Pancreas (tissue), 10 donors: ENCODE measurements at places on chromosomes 1 and 21. TPM values are rescaled to one million over a fixed set of nuclear protein-coding genes. Genes with fewer than 3 reads are reported as not detected.

ADCY10 gene
- total RNA-seq = 0.16 TPM

PLPPR4 gene
- total RNA-seq = 0.32 TPM

ZFP69 gene
- 1.2 TPM for total RNA-seq

SLC44A5 gene
- 3.4 TPM for total RNA-seq

RGS13 gene
- 0.23 TPM for total RNA-seq

FCRLA gene
- 0.38 TPM for total RNA-seq

ODR4 gene
- 18.0 TPM for total RNA-seq

KRTAP12-2 gene
- total RNA-seq = not detected

ATAD3B gene
- total RNA-seq = 4.4 TPM

ZNF281 gene
- 6.4 TPM for total RNA-seq

- DNase-seq = no peak
These were observed 517.6 kb upstream of the ADGRL4 start for GRCh38 chr1:79524126-79524525.

- peak; percentile 78 for DNase-seq
These were observed 32.9 kb downstream of the DUSP10 start for GRCh38 chr1:221708987-221709386.

GRCh38 chr1:203028067-203028783 lies 1.9 kb downstream of the PPFIA4 start:
- no peak for DNase-seq

DNA sequence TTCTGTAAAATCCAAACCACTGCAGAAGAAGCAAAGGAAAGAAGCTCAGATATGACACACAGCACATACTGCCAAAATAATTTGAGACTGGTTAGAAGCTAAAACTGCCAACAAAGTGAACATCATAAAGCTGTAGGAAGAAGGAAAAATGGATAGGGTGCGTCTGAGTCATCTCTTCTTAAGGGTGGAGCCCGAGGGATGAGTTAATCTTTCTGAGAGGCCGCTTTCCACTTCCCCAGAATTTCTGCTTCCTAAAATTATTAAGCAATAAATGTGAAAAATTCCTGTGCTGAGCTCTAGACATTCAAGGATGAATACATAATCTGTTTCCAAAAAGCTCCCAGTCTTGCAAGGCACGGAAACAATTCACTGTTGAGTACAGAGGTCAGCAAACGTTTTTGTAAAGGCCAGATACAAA lies 20.1 kb downstream of the PPT1 start:
- DNase-seq = no peak

- no peak for DNase-seq
These were observed 63.5 kb upstream of the OLIG2 start for GRCh38 chr21:32962268-32962667.

DNA sequence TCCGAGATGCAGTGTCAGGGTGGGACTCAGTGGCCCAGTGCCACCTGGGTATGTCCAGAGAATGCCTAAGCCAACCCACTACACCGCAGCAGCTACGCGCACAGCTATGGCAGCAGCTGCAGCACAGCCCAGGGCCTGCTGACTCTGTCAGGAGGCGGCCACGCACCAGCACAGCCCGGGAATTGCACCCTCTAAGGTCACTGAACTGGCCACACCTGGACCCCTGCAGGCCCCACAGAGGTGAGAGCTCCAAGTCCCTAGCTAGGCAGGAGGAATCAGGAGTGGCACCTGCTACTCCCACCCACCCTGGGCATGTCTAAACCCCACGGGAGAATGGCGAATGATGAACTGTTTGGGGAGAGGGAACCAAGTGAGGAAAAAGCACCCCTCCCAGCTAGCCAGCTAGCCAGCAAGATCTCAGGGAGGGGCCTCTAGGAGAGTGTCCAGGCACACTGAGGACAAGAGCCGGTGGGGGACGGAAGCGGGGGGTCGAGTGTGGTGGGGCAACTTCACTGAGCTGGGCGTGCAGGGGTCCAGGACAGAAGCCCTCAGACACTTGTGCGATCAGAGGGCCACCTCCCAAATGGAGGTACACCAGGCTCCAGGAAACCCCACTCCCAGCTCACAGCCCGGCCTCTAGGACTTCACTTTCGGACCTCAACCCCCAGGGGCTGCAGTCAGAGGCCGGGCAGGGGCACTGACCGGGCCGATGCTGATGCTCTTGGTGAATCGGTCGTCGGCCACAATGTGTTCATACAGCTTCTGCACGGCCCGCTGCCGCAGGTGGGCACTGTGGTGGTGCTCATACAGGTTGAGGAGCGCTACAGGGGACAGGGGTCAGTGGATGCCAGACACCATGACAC lies 13.9 kb downstream of the LSS start:
- no peak for DNase-seq

- DNase-seq = no peak
These were observed 397.0 kb upstream of the ADAMTS5 start for GRCh38 chr21:27363719-27364477.

- DNase-seq = peak; percentile 49
These were observed 838 bp downstream of the TTC34 start for GRCh38 chr1:2800664-2801045.

GRCh38 chr1:2294033-2294724 lies 66.1 kb downstream of the SKI start:
- DNase-seq = no peak

DNA sequence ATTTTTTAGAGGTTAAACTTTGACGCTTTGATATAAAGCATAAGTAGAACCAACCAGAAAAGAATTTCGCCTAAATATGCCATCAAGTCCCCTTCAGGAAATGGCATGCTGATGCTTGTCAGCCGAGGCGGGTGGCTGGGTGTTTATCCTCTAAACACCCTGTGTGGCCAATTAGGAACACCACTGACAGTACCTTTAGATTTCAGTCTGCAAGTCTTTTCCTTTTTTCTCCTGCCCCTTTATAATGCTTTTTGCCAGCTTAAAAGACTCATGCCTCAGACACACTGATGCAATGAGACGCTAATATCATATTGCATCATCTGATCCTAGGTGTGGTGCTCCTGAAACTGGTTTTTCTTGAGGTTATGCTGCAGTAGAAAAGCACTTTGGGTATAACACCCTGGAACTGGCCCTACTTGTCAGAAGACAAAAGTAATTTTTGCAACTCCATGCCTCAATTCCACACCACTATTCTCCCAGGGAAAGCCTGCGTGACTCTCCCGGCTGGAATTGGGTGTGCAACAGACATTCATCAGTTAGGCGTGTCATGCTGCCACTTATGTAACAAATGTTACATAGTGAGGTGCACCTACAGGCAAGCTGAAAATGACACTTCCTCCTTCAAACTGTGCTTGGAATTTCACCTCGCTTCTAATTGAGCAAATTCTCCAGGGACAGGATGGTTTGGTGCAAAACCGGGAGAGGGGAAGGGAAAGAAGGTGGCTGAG lies 2.0 kb upstream of the RCC2 start:
- no peak for DNase-seq

DNA sequence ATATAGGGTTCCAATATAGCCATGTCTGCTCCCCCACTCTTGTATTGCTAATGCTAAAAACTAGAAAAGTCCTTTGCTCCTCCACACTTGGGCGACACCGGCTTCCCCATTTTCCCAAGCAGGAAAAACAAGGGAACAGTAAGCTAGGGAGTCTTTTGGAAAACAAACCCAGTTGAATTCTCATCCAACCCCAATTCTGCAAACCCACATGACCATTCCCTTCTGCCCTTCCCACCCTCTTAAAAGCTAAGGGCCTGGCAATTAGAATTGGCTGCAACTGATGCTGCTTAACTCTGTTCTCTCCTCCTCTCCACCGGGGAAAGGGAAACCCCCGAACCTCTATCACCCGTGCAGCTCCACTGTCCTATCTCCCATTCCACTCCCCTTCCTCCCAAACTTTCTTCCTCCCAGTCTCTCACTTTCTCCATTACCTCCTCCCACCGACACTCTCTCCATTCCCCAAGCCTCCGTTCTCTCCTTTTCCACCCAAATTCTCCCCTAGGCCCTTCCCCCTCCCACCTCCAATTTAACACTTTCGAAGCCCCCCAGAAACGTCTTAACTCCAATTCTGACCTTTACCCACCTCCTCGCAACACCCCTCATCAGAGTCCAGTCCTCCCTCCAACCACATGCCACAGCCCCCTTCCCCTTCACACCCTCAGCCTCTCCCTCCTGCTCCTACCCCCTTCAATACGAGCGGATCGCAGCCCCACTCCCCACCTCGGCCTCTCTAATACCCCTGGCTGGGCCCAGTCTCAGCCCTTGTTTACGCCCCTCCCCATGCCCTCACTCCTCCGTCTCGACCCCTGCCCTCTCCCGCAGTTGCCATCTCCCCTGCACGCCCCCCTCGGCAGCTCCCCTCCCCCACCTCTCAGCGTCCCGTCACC lies 701 bp downstream of the DEDD start:
- no peak for DNase-seq

GRCh38 chr1:209876078-209876800 lies 48.5 kb downstream of the UTP25 start:
- DNase-seq = no peak

GRCh38 chr1:3051270-3052268 lies 17.4 kb upstream of the PRDM16 start:
- DNase-seq = peak; percentile 5

DNA sequence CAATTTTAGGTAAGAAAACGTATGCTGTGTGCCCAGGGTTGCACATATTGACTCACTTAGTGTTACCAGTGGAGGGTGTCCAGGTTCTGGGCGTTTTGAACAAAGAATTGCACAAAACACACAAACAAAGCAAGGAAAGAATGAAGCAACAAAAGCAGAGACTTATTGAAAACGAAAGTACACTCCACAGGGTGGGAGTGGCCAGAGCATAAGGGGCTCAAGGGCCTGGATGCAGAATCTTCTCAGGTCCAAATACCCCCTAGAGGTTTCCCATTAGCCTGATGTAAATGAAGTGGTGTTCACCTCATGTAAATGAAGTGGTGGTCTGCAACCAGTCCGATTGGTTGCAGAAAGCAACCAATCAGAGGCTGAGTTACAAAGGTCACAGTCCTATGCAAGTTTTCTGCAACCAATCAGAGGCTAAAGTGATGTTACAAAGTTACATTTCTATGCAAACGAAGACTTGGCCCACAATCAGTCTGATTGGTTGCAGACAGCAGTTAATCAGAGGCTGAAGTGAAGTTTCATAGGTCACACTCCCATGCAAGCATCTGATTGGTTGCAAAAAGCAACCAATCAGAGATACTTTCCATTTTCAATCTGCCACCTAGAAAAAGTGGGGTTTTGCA lies 228.3 kb downstream of the ST6GALNAC3 start:
- DNase-seq = no peak

- DNase-seq = no peak
These were observed 215.1 kb downstream of the ST6GALNAC3 start for GRCh38 chr1:76289692-76290091.

- no peak for DNase-seq
These were observed 7.5 kb downstream of the CTPS1 start for GRCh38 chr1:40986956-40987355.

GRCh38 chr1:41322835-41323234 lies 38.4 kb upstream of the FOXO6 start:
- DNase-seq = no peak

GRCh38 chr1:51576923-51577322 lies 40.0 kb upstream of the OSBPL9 start:
- DNase-seq = no peak

GRCh38 chr1:36093226-36093625 lies 4.5 kb downstream of the ADPRS start:
- DNase-seq = no peak

- no peak for DNase-seq
These were observed 512 bp downstream of the FBLIM1 start for GRCh38 chr1:15758953-15759661.

DNA sequence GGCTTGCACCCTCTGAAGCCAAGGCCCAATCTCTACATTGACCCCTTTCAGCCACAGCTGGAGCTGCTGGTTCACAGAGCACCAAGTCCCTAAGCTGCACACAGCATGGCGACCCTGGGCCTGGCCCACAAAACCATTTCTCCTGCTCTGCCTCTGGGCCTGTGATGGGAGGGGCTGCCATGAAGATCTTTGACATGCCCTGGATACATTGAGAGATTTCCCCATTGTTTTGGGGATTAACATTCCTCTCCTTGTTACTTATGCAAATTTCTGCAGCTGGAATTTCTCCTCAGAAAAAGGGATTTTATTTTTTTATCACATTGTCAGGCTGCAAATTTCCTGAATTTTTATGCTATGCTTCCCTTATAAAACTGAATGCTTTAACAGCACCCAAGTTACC lies 235.8 kb downstream of the COL11A1 start:
- no peak for DNase-seq

DNA sequence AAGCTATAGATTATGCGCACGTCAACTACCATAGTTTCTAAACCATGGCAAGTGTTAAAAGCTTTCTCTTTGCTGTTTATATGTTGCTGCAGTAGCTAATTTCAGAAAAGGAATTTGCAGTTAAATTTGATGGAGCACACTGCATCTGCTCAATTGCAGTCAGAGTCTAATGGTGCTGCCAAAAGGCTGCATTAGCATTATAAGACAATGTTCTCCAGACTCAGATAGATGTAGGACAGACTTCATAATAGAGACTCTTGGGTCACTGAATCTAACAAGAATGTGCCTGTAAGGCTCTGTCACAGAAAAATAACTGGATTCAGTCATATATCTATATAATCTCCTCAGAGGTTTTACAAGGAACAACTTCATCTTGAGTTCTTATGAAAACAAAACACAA lies 198.3 kb downstream of the OLFM3 start:
- DNase-seq = no peak

DNA sequence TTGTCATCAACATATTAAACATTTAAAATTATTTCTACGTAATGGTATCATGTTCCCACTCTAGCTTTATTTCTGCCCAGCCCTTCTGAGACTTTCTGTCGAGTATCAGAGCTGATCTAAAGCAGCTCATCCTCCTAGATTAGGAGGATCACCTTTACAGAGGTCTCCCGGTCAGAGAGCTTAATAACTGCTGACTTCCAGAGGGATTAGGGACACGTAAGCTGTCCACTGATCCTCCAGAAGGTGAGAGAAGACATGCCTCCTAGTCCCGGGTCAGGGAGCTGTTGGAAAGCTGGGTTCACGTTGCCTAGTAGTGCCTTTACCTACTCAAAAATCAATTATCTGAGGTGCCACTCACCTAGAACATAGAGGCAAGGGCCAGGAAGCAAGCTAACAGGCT lies 31.2 kb upstream of the NADK start:
- DNase-seq = no peak

GRCh38 chr21:23664193-23664694 lies 1943.0 kb downstream of the MRPL39 start:
- DNase-seq = no peak

DNA sequence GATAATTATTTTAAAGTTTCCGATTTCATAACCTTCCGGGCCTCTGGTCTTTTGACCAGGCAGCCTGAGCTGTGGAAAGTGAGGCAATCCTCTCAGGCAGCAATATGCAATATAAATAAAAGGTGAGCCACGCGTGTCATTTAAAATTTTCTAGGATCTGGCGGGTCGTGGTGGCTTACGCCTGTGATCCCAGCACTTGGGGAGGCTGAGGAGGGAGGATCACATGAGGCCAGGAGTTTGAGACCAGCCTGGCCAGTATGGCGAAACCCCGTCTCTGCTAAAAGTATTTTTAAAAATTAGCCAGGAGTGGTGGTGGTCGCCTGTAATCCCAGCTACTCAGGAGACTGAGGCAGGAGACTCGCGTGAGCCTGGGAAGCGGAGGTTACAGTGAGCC lies 546 bp upstream of the ZNF695 start:
- no peak for DNase-seq

GRCh38 chr1:11281518-11282331 lies 8.7 kb downstream of the UBIAD1 start:
- no peak for DNase-seq

- no peak for DNase-seq
These were observed 12.9 kb downstream of the COA6 start for GRCh38 chr1:234386122-234386521.

GRCh38 chr1:193514397-193514796 lies 328.0 kb upstream of the B3GALT2 start:
- no peak for DNase-seq

- no peak for DNase-seq
These were observed 83.3 kb downstream of the LACTBL1 start for GRCh38 chr1:22889213-22889827.

- DNase-seq = no peak
These were observed 158.7 kb upstream of the NBPF11 start for GRCh38 chr1:148310807-148311206.
